ENCODE measurements at places on chromosomes 1 and 21. TPM values are rescaled to one million over a fixed set of nuclear protein-coding genes. Genes with fewer than 3 reads are reported as not detected.

ERICH3 gene
- total RNA-seq, result not detected

CSMD2 gene
- total RNA-seq, result not detected

CYP4A11 gene
- 0.91 TPM for total RNA-seq

FAM229A gene
- total RNA-seq, result 3.0 TPM

LCE1E gene
- not detected for total RNA-seq

LAMB3 gene
- 0.72 TPM for total RNA-seq
